Naive thymus-derived CD8-positive, alpha-beta T cell (primary cell): ENCODE measurements at places on chromosomes 12 and 14. TPM values are rescaled to one million over a fixed set of nuclear protein-coding genes. Genes with fewer than 3 reads are reported as not detected.

Gene RASSF9
- total RNA-seq = not detected

Gene PLEKHH1
- total RNA-seq = 1.4 TPM

Gene ZNF839
- 19.5 TPM for total RNA-seq

Gene CISTR
- total RNA-seq = not detected

Gene EIF2S3B
- 2.4 TPM for total RNA-seq

Gene RPS6KL1
- 3.8 TPM for total RNA-seq

Gene MDGA2
- not detected for total RNA-seq

Gene KERA
- total RNA-seq = not detected

Gene TC2N
- total RNA-seq = 298 TPM

Gene OR11G2
- not detected for total RNA-seq

Gene RIMKLB
- 33.1 TPM for total RNA-seq

Gene GLIPR1L1
- not detected for total RNA-seq

Gene PYGL
- 0.33 TPM for total RNA-seq

Gene AHNAK2
- not detected for total RNA-seq

Gene PLEKHD1
- 0.25 TPM for total RNA-seq

Gene RASSF8
- not detected for total RNA-seq

Gene RFLNA
- total RNA-seq = not detected

Gene SERPINA9
- not detected for total RNA-seq
